ENCODE measurements at places on chromosomes 11 and 22.

GRCh38 chr11:19275496-19275895, 34.8 kb upstream of the E2F8 start:
- no peak for DNase-seq

DNA sequence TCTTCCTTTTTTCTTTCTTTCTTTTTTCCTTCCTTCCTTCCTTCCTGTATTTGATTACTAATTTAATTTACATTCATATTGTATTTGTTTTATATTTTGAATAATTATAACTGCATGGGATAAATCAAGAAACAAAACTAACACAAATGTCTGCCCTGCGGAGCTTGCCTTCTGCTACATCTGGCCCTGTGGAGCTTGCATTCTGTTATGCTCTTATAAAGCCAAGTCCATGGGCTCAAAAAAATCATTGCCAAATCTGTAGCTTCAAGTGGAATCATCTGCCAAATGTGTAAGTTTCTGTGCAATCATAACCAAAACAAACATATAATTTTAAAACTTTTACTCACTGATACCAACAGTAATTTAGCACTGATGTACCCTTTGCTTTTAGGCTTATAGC, 8.0 kb upstream of the OR52J3 start:
- DNase-seq, result no peak

DNA sequence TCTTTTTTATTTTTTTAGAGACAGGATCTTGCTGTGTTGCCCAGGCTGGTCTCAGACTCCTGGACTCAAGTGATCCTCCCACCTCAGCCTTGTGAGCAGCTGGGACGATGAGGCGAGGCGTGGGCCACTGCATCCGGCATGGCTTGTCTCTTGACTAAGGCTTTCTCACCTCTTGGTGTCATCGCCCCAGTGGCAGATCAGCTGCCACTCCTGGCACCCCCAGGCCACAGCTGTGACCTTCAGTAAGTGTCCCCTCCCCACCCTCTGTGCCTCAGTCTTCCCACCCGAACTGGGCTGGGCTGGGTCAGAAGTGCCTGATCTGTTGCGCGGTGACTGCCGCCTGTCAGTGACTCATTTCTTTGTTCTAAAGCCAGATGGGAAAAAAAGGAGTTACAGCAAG, 3.6 kb downstream of the SYNGR1 start:
- DNase-seq, result no peak

- DNase-seq, result no peak
Measured at GRCh38 chr22:39392341-39392948, 7.1 kb upstream of the TAB1 start.

DNA sequence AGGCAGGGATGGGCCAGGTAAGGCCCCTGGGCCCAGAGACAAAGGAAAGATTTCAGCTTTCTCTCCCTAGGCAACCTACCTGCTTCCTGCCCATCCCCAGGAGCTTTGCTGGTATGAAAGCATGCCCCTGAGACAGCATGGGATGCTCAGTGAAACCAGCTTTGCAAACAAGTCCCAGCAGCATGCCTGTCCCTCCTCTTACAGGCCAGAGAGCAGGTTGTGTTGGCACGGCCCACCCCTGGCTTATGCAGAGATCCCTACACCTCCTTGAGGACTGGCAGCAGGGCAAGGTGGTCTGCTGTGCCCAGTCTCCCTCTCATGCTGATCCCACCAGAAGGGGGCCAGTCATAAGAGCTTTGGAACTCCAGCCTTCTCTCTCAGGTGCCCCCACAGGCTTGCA, 3.1 kb downstream of the SCN4B start:
- no peak for DNase-seq

GRCh38 chr22:49951986-49952896, 8.3 kb upstream of the PIM3 start:
- DNase-seq, result no peak

GRCh38 chr11:80843266-80843974, 1402.6 kb upstream of the TENM4 start:
- no peak for DNase-seq

DNA sequence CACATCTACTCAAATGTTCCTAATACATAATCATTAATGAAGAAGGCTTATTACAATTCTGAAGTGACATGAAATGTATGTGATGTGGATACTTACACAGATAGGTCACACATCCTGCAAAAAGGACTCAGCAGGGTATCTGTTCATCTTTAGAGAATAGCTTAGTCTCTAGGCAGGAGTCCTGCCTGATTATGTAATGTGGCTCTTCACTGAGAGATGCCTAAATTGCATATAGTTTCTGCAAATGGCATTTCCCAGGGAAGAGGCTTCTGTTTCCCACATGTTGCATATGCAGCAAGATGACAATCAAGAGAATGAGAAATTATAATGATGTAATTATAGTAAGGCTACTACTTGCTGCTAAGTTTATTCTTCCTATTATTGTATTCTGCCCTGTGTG, 58.8 kb upstream of the SLC36A4 start:
- DNase-seq, result no peak

- DNase-seq, result peak; percentile 25
Measured at GRCh38 chr11:33723238-33723881, 12.9 kb downstream of the CD59 start.

DNA sequence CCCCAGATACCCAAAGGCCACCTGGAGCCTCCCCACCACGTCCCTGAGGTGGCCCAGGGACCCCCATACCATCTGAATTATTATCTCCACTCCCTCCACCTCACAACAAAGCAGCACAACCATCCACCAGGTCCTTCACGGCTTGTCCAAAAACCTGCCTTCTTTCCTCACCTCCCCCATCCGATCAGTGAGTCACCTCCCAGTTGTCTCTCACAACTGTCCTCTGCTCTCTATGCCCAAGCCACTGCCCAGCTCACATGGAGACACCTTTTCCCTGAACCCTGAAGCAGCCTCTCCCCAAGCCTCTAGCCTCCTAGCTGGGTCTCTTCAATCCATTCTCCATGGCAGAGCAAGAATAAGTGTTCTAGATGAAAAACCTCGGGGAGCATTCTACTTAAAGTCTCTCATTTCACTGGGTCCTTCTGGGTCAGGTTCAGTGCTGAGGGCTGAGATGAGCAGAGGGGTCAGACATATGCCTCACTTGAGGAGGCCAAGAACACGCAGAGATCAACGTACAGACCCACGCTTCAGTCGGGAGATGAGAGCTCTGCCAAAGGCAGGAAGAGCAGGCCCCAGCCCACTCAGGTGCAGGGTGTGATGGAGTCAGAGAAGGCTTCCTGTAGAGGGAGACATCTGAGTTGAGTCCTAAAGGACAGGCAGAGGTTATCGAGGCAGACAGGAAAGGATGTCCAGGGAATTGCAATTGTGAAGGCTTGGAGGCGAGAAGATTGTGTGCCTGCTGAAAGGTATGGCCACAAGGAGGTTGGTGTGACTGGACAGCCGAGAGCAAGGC, 74.7 kb downstream of the PDE2A start:
- no peak for DNase-seq

DNA sequence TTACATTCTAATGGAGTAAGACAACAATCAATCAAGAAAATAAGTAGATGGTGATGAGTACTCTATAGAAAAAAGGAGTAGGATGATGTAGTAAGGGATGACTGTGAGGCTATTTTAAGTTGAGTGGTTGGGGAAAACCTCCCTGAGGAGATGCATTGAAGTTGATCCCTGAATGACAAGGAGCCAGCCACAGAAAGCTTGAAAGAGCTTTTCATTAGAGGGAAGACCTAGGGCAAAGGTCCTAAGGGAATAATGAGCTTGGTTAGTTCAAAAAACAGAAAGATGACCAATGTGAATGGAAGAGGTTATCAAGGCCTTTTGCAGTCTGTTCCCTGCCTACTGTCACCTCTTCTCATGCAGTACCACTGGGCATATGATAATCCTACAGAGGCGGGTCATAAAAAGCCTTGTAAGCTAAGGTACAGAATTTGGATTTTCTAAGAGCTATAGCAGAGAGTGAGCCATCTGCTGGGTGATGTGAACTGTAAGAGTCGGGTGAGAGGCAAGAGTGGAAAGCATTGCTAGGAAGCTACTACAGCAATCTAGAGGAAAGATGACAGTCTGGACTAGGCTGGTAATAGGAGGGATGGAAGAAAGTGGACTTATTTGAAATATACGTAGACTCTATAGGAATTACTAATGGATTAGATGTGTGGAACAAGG, 3.1 kb downstream of the PPP2R1B start:
- no peak for DNase-seq

DNA sequence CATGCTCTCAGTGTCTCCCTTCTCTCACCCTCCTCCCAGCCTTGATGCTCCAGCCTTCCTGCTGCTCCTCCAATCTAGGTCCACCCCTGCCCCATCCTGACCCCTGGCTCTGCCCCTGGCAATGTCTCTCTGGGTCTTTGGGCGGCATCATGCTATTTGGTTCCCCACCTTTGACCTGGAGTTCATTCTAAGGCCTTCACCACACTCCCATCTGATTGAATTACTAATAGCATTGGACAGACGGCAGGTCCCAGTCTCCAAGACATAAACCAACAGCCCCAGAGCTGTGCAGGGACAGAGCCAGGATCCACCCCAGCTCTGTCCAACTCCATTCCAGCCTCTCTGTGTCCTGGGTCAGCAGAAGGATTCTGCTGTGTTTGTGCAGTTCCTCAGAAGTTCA, 7.2 kb downstream of the APOL4 start:
- DNase-seq, result no peak

GRCh38 chr11:56333156-56333555, 12.7 kb upstream of the OR8K1 start:
- no peak for DNase-seq

DNA sequence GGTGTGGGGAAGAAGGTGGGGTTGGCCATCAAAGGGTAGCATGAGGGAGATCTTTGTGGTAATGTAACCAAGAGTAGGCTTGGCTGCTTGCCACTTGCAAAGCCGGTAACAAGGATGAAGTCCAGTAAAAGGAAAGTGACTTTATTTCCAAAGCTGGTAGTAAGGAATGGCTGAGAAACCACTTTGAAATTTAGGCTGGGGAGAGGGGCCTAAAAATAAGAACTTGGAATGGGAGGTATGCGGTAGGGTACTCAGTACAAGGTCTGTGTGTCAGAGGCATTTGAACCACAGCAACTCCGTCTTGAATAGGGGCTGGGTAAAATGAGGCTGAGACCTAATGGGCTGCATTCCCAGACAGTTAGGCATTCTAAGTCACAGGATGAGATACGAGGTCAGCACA, 216.0 kb upstream of the ISX start:
- no peak for DNase-seq

- DNase-seq, result no peak
Measured at GRCh38 chr22:44758344-44758973, 6.1 kb downstream of the ARHGAP8 start.

DNA sequence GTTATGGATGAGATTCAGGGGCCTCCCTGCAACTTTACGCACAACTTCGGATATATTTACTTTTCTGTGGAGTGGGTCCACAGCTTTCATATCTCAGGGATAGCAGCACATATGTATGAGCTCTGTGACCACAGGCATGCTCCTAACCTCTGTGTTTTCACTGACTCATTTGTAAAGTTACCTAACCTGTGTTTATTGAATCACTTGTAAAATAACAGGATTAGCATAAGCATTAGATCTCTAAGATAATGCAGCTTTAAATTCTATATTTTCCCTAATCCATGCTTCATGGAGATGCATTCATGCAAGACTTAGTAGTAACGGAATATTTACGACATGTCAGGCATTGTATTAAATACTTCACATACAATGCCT, 47.9 kb upstream of the DDI1 start:
- no peak for DNase-seq

GRCh38 chr11:66745356-66746235, 16.6 kb upstream of the SPTBN2 start:
- peak; percentile 67 for DNase-seq

DNA sequence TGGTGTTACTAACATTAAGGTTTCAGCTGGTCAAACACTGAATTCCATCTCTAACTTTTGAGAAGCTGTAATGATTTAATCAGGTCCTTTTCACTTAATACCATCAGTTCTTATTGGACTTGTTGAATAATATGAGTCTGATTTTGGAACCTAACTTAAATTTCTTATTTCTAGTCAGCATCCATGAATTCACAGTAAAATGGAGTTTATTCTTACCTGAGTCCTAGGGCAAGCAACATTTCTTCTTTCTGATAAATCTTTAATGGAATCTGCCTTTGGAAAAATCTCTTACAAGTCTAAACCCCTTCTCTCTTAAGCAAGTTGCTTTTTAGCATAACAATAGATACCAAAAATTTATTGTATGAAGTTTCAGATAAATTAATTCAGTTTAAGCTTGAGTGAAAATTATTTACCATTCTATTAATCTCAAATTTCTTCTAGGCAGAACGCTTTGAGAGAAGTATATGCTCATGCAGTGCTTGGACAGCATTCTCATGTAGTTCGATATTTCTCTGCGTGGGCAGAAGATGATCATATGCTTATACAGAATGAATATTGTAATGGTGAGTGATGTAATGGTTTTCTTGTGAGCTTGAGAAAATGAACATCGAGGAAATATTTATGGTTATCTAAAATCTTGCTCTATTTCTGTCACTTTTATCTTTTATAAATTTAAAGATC, 3.4 kb downstream of the WEE1 start:
- DNase-seq, result no peak

GRCh38 chr11:134609361-134610115, 197.5 kb upstream of the B3GAT1 start:
- no peak for DNase-seq

- no peak for DNase-seq
Measured at GRCh38 chr11:111676878-111677585, 74.8 kb downstream of the SIK2 start.

DNA sequence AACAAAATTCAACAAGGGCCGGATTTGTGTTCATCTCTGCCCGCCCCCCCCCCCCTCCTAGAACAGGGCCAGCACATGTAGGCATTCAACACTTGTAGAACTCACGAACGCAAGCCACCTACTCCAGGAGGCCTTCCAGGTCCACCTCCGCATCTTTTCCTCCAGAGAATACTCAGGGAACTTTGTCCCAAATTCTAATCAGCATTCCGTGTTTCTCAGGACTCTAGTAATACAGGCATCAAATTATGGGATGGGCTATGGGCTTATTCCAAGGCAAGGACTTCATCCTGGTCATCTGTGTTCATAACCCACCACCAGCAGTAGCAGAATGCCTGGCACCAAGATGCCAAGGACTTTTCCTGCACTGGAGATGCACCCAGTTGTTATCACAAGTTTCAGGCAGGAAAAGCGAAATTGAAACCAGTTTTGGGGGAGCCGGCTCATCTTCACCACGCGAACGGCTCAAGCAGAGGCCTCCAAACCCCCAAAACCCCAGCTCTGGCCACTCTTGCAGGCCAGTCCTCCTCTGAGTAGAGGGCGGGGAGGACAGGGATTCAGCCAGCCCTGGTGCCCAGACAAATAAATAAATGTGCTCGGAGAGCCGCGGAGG, 462 bp downstream of the UBE2L6 start:
- DNase-seq, result peak; percentile 44

DNA sequence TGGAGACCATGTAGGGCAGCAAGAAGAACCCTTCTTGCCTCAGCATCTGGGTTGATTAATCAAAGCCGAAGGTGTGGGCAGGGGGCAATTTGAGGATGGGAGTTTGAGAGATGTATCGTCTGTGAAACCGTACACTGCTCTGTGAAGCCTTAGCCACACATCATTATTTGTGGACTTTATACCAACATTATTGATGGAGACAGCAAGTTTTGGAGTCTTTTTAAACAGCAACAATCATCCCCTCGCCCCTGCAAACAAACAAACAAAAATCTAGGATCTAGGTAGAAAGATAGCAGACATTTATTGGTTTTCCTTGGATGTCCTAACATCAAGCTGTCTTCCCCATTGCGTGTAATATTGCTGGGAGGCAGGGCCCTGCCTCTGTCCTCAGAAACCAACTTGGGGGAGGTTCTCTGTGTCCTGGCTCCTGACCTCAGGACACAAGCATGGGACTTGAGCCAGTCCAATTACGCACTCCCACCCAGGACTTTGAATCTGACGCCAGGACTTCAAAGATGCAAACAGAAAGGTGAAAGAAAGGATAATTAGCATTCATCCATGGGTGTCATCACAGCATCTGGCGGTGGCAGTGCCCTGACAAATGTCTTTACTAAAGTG, 61.6 kb upstream of the PLET1 start:
- DNase-seq, result no peak

All from activated CD4-positive, alpha-beta memory T cell treated with anti-CD3 and anti-CD28 coated beads for 36 hours (primary cell).